ENCODE measurements at places on chromosomes 5 and 9. TPM values are rescaled to one million over a fixed set of nuclear protein-coding genes. Genes with fewer than 3 reads are reported as not detected.

- no peak overlapping the region for H3K27ac ChIP-seq
- H3K36me3 ChIP-seq: no peaks in the 10 kb centered on the region
- no peaks in the 10 kb centered on the region for H3K27me3 ChIP-seq
- no peak for DNase-seq
- no peaks in the 10 kb centered on the region for H3K4me1 ChIP-seq
Observed at GRCh38 chr9:69885474-69885929, 64.9 kb downstream of the CFAP95 start.

GRCh38 chr9:125511789-125512660 lies 195.0 kb downstream of the MAPKAP1 start:
- no peak for DNase-seq
- no peak overlapping the region for H3K27ac ChIP-seq
- peaks cover 14% of the 10 kb centered on the region for H3K4me1 ChIP-seq
- H3K27me3 ChIP-seq: no peaks in the 10 kb centered on the region

DNA sequence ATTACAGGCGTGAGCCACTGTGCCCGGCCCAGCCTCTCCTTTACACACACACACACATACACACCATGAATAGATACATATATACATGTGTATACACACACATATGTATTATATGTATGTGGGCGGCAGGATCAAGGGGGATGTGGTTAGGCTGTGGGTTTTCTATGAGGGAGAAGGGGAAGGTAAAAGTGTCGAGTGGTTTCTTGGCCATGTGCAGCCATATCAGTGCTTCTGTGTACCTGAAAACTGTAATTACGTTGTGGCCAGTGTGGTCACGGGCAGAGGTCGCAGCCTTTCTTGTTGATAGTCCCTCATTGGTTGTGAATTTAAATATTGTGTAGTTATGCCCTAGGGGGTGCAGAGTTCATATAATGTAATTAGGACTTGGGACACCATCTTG lies 16.5 kb downstream of the CDK20 start:
- no peaks in the 10 kb centered on the region for H3K4me1 ChIP-seq
- no peak overlapping the region for H3K4me3 ChIP-seq
- no peak overlapping the region for H3K27ac ChIP-seq
- DNase-seq: no peak
- no peaks in the 10 kb centered on the region for H3K27me3 ChIP-seq

DNA sequence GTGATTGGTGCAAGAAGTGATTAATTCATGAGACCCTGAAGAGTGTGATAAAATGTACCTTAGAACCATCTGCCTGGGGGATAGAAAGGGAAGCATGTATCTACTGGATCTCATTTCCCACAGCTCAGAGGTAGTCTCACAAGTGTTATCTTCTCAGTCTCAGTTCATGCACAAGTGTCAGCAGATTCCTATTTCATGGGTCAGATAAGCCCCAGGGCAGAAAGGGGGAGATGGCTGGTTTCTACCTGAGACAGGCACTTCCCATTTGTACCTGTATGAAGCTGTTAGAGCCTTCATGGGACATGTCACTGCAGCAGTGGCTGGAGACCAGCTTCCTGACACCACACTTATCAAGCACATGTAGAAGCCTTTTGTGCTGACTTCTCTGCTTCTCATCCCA lies 45.6 kb upstream of the SMIM15 start:
- H3K27ac ChIP-seq: no peak overlapping the region
- no peak overlapping the region for H3K4me3 ChIP-seq
- DNase-seq: no peak
- no peaks in the 10 kb centered on the region for H3K4me1 ChIP-seq
- H3K27me3 ChIP-seq: no peaks in the 10 kb centered on the region

- H3K27ac ChIP-seq: no peak overlapping the region
- no peak overlapping the region for H3K4me3 ChIP-seq
- H3K36me3 ChIP-seq: no peaks in the 10 kb centered on the region
Observed at GRCh38 chr5:68460147-68460798, 244.7 kb downstream of the PIK3R1 start.

- H3K36me3 ChIP-seq: no peaks in the 10 kb centered on the region
- peaks cover 4% of the 10 kb centered on the region for H3K4me1 ChIP-seq
- no peak overlapping the region for H3K27ac ChIP-seq
- no peak overlapping the region for H3K4me3 ChIP-seq
- no peak for DNase-seq
Observed at GRCh38 chr9:126703866-126704156, 90.1 kb downstream of the LMX1B start.

GRCh38 chr9:121684381-121685145 lies 33.1 kb downstream of the DAB2IP start:
- DNase-seq: no peak
- H3K4me3 ChIP-seq: no peak overlapping the region
- no peaks in the 10 kb centered on the region for H3K36me3 ChIP-seq
- no peak overlapping the region for H3K27ac ChIP-seq

DNA sequence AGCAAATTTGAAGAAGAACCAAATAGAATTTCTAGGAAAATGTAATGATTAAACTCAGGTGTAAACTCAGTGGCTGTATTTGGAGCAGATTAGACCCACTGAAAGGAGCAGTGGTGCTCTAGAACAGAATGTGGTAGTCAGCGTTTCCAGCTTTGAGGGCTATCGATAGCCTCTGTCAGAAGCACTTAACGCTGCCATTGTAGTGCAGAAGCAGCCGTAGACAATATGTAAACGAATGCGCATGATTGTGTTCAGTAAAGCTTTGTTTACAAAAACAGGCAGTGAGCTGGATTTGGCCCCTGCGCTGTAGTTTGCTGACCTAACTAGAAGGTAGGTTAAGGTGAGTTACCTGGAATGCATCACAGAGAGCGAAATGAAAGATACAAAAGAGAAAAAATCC lies 72.0 kb downstream of the FAM78A start:
- H3K4me1 ChIP-seq: no peaks in the 10 kb centered on the region
- no peak overlapping the region for H3K27ac ChIP-seq
- no peaks in the 10 kb centered on the region for H3K27me3 ChIP-seq
- H3K36me3 ChIP-seq: peaks cover 34% of the 10 kb centered on the region

GRCh38 chr5:14296533-14297331 lies 153.6 kb downstream of the TRIO start:
- H3K4me3 ChIP-seq: no peak overlapping the region
- H3K36me3 ChIP-seq: peaks cover 5% of the 10 kb centered on the region
- no peak overlapping the region for H3K27ac ChIP-seq
- H3K4me1 ChIP-seq: peaks cover 29% of the 10 kb centered on the region
- no peak for DNase-seq

DNA sequence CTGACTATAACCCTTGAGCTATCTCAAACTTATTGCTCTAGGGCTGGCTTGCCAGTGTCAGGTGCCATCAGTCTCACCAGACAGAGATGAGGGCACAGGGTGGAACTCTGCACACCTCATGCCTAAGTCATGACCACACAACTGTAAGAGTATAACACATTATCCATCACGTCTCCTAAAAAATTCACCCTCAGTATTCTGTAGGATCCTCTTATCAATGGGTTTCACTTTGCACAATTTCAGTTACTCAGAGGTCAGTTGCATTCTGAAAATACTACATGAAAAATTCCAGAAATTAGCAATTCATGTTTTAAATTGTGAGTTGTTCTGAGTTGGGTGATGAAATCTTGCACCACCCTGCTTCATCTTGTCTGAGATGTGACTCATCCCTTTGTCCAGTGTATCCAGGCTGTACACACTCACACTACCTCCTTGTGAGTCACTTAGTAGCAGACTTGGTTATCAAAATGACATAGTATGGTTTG lies 690.9 kb upstream of the CDH18 start:
- no peak overlapping the region for H3K4me3 ChIP-seq
- H3K27me3 ChIP-seq: no peaks in the 10 kb centered on the region
- no peaks in the 10 kb centered on the region for H3K4me1 ChIP-seq
- H3K27ac ChIP-seq: no peak overlapping the region
- no peak for DNase-seq

DNA sequence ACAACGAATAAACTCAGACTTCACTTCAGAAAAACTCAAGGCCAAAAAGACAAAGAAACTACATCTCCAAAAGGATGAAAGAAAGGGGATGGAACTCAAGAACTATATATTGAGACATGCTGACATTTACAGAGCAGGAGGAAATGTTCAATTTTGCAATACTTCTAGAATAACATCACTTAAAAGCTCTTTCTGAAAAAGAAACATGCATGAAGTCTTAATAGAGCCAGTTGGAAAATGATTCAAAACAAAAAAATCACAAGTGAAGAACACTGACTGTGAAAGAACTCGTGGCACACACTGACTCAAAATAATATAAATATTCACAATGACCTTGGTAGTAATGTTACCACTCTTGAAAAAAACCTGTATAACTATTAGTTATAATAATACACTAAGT lies 267.8 kb upstream of the NREP start:
- H3K27ac ChIP-seq: no peak overlapping the region
- H3K27me3 ChIP-seq: no peaks in the 10 kb centered on the region
- DNase-seq: no peak

DNA sequence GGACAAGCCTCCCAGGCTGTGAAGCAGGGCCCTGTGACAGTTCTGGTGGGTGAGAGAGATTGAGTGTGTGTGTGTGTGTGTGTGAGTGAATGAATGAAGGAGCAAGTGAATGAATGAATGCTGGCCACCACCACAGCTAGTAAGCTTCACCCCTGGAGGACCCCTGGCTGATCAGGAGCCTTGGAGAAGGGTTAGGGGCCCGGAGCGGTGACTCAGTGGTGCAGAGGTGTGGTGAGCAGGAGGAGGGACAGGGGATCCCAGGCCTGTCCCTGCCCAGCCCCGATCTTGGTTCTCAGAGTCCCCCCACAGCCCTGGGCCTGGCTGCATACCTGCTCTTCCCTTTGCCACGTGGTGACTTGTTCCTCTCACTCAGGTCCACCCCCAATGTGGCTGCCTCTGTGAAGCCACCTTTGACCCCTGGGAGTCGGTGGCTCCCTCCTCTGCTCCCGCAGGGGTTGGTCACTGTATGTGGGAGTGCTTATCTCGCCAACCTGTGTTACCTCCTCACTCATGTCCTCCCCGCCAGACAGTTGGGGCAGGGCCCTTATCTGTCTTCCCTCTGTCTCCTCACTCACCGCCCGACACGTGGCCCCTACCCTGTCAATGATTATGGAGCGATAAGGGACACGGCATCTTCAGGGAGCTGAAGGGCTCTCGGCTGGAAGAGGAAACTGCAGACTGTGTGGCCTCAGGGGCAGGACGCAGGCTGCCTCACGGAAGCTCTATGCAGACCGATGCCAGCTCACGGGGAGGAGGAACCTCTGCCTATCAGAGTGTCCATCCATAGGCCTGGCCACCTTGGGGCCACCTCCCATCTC lies 99.9 kb upstream of the PITX1 start:
- no peaks in the 10 kb centered on the region for H3K27me3 ChIP-seq
- H3K27ac ChIP-seq: no peak overlapping the region
- H3K36me3 ChIP-seq: no peaks in the 10 kb centered on the region
- H3K4me3 ChIP-seq: no peak overlapping the region
- no peaks in the 10 kb centered on the region for H3K4me1 ChIP-seq

GRCh38 chr5:134477462-134478245 lies 47.8 kb upstream of the JADE2 start:
- H3K4me1 ChIP-seq: no peaks in the 10 kb centered on the region
- no peak for DNase-seq
- H3K36me3 ChIP-seq: no peaks in the 10 kb centered on the region
- no peak overlapping the region for H3K27ac ChIP-seq

Gene SPINK7
- total RNA-seq: not detected

Gene CARTPT
- total RNA-seq: 39.4 TPM

Gene GOLGA1
- total RNA-seq: 11.6 TPM

Gene ADAMTS16
- total RNA-seq: not detected

Gene ESM1
- 3.9 TPM for total RNA-seq

Gene PCDHGA3
- 5.3 TPM for total RNA-seq

Gene ZFR
- 78.6 TPM for total RNA-seq

Gene DOCK2
- 32.1 TPM for total RNA-seq
